ENCODE measurements at places on chromosomes 5 and 9. TPM values are rescaled to one million over a fixed set of nuclear protein-coding genes. Genes with fewer than 3 reads are reported as not detected.

The ADGRD2 gene
- not detected for total RNA-seq

The IFNA21 gene
- not detected for total RNA-seq

The ZNG1E gene
- total RNA-seq = 50.7 TPM

The TERT gene
- total RNA-seq = not detected

DNA sequence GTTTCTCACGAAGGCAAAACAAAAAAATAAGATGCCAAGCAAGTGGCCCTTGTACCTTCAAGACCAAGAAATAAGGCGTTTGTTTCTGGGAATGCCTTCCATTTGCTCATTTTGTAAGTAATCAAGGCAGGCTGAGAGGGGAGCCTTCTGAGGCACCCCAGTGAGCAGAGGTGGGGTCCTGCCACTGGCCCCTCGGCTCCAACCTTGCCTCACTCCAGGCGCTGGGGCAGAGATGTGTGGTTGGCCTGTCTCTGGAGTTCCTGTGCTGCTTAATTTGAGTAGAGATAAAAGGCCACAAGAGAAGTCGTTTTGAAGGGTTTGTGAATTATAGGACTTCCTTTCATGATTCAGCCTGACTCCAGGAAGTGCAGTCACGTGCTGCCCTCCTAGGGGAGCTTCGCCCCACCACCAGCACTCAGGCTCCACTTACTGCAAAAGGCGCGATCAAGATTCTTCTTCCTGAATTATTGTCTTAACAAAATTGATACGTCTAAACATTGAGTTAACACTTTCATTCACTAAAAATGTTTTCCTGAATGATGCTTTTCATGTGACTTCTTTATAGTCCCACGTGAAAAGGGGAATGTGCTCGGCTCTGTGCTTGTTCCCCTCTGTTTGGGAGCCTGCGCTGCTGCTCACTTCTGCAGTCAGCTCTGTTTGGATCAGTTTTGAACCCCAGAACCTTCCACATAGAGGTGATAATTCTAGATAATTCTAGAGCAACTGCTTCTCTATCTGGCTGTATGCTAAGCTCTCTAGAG, 13.7 kb downstream of the SYK start:
- no peaks in the 10 kb centered on the region for H3K27me3 ChIP-seq
- no peaks in the 10 kb centered on the region for H3K4me1 ChIP-seq
- no peaks in the 10 kb centered on the region for H3K36me3 ChIP-seq
- peak overlapping the region; percentile 54 for H3K27ac ChIP-seq
- no peak overlapping the region for H3K4me3 ChIP-seq

GRCh38 chr9:32371279-32371678, 13.2 kb upstream of the ACO1 start:
- H3K27me3 ChIP-seq = no peaks in the 10 kb centered on the region
- no peak overlapping the region for H3K4me3 ChIP-seq
- H3K27ac ChIP-seq = no peak overlapping the region
- no peaks in the 10 kb centered on the region for H3K4me1 ChIP-seq
- no peak for DNase-seq
- no peaks in the 10 kb centered on the region for H3K36me3 ChIP-seq

DNA sequence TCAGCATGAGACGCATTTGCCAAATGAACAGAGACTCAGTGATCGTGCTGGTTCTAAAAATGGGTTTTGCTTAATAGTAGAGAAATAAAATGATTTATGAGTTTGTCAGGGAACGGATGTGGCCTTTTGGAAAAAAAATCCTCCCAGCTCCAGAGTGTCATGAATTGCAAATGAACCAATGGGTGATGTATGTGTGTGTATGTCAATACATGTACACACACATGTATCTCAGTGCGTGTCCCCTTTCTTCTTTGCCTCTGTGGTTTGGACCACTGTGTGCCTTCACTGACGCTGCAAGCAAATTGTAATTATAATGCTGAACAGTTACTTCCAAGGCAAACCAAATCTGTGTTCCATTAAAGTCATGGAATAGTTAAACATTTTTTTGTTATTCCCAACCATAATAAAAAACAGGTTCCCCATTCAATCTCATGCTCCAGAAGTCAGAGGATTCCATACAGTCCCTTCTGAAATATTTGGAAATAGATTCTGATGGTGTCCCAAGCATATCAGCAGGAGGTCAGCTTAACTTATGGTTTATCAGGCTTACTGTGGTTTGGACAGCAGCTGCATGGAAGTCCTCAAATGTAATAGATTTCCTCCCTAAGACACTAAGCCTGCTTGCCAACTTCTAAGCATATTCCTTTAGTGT, 630.5 kb downstream of the ACTL7B start:
- H3K27ac ChIP-seq = no peak overlapping the region
- H3K36me3 ChIP-seq = no peaks in the 10 kb centered on the region
- H3K27me3 ChIP-seq = no peaks in the 10 kb centered on the region
- no peak overlapping the region for H3K4me3 ChIP-seq
- H3K4me1 ChIP-seq = peaks cover 11% of the 10 kb centered on the region

DNA sequence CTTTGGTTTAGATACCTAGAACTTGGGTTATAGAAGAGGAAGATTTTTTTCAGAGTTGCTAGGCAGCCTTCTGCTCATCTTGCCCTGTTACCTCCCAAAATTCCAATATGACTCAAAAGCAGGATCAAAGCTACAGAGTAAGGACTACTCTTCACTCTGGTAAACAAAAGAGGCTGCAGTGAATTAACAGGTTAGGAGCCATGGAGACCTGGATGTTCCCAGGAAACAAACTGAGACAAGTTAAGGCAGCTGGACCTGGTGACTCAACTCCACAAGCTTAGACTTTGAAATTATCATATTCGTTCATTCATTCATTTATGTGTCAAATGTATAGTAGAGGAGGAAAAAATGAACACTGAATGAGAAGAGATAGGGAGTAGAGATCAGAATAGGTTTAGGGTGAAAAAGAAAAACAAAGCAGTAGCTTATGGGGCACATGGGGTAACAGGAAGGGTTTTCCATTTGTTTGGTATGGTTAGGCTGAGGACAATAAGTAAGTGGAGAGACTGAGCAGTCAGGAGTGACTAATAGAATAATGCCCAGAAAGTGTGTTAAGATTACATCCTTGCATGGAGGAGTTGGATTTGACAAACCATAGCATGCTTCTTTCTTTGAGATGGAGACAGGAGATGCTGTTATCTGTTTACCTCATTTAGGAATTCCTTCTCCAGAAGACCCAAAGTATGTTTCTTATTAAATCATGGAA, 464.0 kb upstream of the ZNF608 start:
- H3K27me3 ChIP-seq = no peaks in the 10 kb centered on the region
- H3K36me3 ChIP-seq = no peaks in the 10 kb centered on the region
- H3K4me1 ChIP-seq = no peaks in the 10 kb centered on the region

- H3K27ac ChIP-seq = peak overlapping the region; percentile 76
- DNase-seq = peak; percentile 50
- H3K4me3 ChIP-seq = peak overlapping the region; percentile 59
- H3K27me3 ChIP-seq = no peaks in the 10 kb centered on the region
Observed at GRCh38 chr5:150000990-150001659, 586 bp downstream of the HMGXB3 start.

DNA sequence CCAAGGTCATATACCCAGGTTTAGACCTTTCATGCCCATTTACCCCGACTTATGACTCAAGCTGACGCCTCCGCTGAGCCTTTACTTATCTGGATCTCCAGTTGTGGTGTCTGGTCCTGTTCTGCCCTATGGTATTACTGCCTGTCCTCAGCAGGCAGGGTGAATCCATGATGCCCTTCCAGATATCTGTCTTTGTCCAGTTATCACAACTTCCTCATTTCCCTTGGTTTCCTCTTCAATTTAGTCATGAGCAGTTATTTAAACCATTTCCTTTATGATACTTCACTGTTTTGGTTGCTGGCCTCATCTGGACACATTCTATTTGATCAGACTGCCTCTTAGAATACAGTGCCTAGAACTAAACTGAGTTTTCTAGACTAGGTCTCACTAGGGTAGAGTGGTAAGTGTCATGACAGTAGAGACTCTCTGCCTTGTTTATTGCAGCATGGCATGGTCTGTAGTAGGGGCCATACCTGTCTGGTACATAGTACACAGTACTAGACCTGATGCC, 93.3 kb downstream of the MELK start:
- DNase-seq = no peak
- H3K36me3 ChIP-seq = no peaks in the 10 kb centered on the region
- H3K27me3 ChIP-seq = no peaks in the 10 kb centered on the region
- no peaks in the 10 kb centered on the region for H3K4me1 ChIP-seq
- no peak overlapping the region for H3K4me3 ChIP-seq
- no peak overlapping the region for H3K27ac ChIP-seq

DNA sequence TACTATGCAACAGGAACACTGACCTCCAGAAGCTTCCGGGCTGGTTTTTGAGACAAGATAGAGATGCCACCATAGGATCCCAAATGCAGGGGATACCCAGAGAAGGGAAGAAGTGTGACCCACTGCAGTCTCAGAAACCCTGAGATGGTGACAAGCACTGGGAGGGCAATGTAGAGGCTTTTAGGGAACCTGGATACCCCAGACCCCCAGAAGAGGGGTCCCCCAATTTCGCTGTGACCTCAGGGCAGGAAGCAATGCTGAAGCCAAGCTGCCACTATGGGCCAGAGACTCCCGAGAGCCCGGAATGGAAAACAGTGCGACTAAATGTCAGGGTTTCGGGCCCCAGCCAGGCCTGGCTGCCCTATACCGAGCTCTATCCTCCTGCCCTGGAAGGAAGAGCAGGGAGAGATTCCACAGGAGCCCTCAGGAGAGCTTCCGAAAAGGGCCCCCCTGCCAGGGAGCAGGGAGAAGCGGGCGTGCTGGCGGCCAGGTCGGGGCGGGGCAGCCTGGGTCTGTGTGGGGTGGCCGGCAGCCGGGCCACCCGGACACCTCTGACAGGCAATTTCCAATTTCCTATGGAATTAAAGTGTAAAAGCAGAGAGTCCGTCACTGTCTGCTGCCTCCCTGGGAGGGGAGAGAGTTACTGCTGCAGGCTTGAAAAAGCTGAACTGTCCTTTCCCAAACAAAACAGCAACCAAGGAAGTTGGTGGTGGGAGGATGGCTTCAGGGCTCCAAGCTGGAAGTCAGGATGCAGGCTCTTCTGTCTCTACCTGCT, 154.2 kb downstream of the FGF18 start:
- no peaks in the 10 kb centered on the region for H3K36me3 ChIP-seq
- no peaks in the 10 kb centered on the region for H3K4me1 ChIP-seq
- DNase-seq = no peak
- H3K27ac ChIP-seq = no peak overlapping the region
- no peaks in the 10 kb centered on the region for H3K27me3 ChIP-seq

- DNase-seq = peak; percentile 93
- peak overlapping the region; percentile 44 for H3K4me3 ChIP-seq
- no peaks in the 10 kb centered on the region for H3K36me3 ChIP-seq
- peak overlapping the region; percentile 94 for H3K27ac ChIP-seq
- peaks cover 3% of the 10 kb centered on the region for H3K27me3 ChIP-seq
Observed at GRCh38 chr5:139638090-139638735, 9.9 kb upstream of the CXXC5 start.

DNA sequence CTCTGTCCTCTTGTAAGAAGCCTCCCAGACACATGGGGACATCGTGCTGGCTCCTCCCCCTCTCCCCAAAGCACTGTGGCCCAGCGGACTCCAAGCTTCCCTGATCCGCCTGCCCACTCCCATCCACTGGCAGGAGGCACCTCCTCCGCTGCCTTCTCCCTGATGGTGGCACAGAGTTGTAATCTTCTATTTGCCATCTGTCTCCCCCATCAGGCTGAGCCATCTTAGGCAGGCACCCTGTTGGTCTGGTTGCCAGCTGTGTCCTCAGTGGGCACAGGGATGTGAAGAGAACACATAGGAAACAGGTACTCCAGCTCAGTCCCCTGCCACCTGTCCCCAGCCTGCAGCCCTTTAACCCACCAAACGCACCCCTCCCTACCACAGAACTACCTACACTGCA, 5.4 kb upstream of the ZDHHC12 start:
- no peak overlapping the region for H3K4me3 ChIP-seq
- H3K36me3 ChIP-seq = peaks cover 37% of the 10 kb centered on the region
- H3K27me3 ChIP-seq = no peaks in the 10 kb centered on the region
- H3K27ac ChIP-seq = no peak overlapping the region

DNA sequence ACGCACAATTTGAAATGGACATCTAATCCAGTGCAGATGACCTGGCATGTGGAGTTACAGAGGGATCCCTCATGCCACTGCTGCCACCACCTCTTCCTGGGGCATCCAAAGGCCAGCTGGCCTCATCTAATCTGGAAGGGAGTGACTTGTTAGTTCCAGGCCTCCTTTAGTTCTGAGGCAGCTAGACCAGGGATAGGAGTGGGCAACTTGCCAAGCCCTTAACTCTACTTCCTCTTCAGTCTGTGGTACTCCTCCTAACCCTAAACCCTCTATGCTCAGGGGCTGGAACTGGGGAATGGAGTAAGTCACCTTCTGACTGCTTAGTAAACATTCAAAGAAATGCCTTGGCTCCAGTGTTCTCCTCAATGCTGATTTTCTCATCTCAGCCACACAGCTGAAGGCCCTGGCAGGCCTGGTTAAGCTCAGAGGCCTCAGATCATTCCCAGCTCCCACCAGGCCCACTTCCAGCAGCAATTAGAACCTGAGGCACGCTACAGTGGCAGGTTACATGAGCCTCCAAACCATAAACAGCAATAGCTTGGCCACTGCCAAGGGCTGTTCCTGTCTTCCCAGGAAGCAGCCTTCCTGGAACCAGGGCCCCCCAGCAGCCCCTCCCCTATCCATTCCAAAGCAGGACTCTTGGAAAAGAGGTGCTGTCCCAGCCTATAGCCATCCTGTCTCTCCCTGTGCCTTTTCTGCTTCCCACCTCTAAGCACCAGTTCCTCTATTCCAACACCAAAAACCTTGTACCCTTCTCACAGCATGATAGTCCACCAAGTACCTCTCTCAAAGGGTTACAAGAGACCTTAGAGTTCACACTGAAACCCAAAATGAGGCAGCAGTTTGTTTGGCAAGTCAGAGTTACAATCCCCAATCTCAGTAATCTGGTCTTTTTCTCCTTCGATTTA, 2.0 kb downstream of the EIF4EBP3 start:
- peaks cover 83% of the 10 kb centered on the region for H3K4me1 ChIP-seq
- peaks cover 37% of the 10 kb centered on the region for H3K36me3 ChIP-seq
- no peak overlapping the region for H3K4me3 ChIP-seq
- peak overlapping the region; percentile 99 for H3K27ac ChIP-seq
- no peaks in the 10 kb centered on the region for H3K27me3 ChIP-seq

DNA sequence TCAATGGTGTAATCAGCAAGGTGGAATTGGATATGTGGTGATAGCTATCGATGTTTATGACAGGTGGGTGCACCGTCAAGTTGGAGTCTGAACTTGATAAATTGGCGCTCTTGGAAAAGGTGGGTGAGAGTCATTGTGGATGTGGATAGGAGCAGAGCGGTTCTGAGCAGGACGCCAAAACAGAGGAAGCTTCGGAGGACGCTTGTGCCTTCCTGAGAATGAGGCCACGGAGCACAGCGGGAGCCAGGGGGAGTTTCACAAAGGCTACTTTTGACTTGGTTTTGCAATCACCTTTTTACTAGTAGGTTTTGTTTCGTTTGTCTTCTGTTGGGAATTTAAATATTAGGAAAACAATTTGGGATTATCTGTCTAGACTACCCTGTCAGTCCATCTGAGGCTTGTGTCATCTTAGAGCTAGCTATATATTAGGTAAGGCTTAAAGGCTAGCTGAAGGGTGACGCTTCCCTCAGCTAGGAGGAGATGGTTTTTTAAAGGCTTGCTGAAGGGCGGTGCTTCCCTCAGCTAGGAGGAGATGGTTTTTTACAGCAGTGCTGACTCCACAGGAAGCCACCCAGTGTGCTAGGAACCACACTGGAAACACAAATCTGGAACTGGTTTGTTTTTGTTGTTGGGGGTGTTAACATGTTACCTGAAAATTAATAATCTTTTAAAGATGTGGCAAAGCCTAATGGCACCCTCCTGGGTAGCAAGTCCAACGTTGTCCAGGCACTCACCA, 142.4 kb upstream of the IRX4 start:
- no peaks in the 10 kb centered on the region for H3K36me3 ChIP-seq
- no peak overlapping the region for H3K27ac ChIP-seq
- no peaks in the 10 kb centered on the region for H3K4me1 ChIP-seq
- DNase-seq = no peak
- no peaks in the 10 kb centered on the region for H3K27me3 ChIP-seq

GRCh38 chr5:127406326-127407121, 110.9 kb upstream of the PRRC1 start:
- no peak for DNase-seq
- no peaks in the 10 kb centered on the region for H3K36me3 ChIP-seq
- H3K4me3 ChIP-seq = no peak overlapping the region
- H3K27ac ChIP-seq = no peak overlapping the region
- no peaks in the 10 kb centered on the region for H3K27me3 ChIP-seq

All from stomach (tissue), 19 donors.